ENCODE measurements at places on chromosomes 5 and 9.

DNA sequence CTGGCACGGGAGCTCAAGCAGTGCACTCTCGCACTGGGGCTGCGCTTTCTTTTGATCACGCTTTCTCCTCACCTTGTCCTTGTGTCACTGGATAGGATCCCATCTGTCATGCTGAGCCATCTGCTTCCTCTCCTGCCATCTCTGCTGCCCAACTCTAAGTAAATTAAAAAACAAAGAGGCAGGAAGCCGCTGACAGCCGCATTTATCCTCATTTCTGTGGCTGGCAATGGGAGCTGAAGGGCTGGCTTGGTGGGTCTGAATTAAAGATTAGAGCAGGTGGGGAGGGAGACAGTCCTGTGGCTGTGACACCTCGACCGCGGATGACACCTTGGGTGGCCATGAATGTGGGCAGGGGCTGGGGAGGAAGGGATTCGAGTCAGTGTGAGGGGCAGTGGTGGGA is 159.2 kb upstream of the ALDH1B1 start:
- DNase-seq: no peak

- no peak for DNase-seq
These were observed 2.5 kb downstream of the PMPCA start for GRCh38 chr9:136412962-136413361.

GRCh38 chr9:119043996-119044395 is 325.2 kb downstream of the BRINP1 start:
- DNase-seq: no peak

DNA sequence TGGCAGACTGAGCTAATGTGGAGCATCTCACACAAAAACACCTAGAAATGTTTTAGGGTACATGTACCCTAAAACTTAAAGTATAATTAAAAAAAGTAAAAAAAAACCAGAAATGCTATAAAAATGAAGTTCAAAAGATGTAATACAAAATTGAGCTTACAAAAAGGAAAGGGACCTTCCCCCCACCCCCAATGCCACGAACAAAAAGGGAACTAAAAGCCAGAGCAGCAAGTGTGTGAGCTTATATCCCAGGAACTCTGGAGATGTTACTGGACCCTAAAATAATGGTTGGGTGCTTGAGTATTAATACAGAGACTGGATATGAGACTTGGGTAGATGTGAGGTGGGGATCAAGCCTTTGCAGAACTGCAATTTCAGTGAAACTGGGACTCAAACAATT is 11.0 kb downstream of the SPATA9 start:
- DNase-seq: no peak

GRCh38 chr9:132319421-132320110 is 35.2 kb downstream of the SETX start:
- no peak for DNase-seq

DNA sequence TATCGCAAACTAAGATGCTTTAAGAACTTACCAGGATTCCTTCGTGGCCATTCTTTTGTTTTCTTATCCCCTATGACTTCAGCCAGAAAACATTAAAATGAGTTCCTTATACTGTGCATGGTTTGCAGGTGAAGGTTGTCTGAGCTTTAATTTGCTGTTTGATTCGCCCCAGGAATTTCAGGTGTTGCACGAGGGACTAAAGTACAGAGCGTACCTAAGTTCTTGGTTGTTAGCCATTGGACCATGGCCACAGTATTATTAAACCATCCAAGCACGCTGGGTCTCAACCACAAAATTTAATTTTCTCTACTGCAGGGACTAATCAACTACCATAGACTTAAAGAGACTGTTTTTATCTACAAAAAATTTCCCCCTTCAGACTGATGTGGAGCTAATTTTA is 208.4 kb upstream of the MPDZ start:
- DNase-seq: no peak

- DNase-seq: no peak
These were observed 162.2 kb downstream of the GADD45G start for GRCh38 chr9:89766991-89767390.

DNA sequence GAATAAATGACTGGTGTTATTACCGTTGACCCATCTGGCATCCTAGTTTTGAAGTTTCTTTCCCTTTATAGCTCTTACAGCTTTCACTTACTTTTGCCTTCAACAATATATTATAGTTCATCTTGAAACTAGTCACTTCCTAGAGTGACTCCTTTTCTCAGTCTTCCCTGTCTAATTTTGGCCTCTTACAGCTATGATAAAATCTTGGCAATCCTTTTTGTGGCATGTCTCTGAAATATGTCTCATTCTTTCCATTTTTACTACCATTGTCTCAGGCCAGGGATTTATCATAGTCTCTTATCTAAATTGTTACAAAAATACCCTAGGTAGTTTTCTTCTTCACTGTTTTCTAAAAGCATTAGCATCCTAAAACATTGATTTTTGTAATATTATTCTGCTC is 621.3 kb upstream of the ZNF608 start:
- no peak for DNase-seq

GRCh38 chr9:89721971-89722530 is 117.2 kb downstream of the GADD45G start:
- no peak for DNase-seq

GRCh38 chr9:38259519-38260218 is 132.8 kb upstream of the ALDH1B1 start:
- no peak for DNase-seq

- DNase-seq: no peak
These were observed 98.7 kb downstream of the NMUR2 start for GRCh38 chr5:152306386-152306785.

DNA sequence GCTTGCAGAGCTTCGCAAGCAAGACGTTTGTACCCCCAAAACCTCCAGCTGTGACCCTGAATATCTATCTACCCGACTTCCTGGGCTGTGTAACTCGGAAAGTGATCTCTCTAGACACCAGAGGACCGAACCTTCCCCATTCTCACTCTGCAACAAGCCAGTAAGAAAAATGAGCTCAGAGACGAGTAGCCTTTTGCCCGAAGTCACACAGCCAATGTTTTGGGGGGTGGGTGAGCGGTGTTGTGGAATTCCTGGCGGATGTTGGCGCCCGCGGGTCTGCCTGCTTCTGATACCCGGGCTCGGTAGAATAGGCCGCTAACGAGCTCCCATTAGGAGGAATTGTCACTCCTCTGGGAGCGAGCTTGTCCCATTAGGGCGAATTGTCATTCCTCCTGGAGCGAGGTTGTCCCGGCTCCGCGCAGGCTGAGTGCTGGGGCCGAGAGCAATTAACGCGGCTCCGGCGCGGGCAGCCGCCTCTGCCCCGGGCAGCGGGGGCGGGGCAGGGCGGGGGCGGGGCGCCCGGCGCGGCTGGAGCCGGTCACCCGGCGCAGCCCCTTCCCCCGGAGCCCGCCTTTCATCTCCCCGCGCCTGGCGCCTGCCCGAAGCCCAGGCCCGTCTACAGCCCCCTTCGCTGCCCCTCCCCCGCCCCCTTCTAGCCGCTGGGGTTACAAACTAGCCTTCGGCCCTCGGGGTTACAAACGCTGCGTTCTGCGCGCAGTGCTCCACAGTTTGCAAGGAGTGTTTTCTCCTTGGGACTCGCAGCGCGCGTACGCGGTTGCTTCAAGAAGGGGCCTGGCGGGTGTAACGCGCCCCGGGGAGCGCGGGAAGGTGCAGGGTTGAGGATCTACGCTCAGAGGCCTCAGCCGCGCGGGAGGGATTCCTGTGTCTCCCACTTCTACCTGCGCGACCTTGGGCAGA is 3.5 kb upstream of the MSX2 start:
- no peak for DNase-seq

- DNase-seq: no peak
These were observed 933 bp upstream of the TGFBR1 start for GRCh38 chr9:99103901-99104458.

- DNase-seq: no peak
These were observed 46.1 kb upstream of the ZBED3 start for GRCh38 chr5:77133061-77133758.

DNA sequence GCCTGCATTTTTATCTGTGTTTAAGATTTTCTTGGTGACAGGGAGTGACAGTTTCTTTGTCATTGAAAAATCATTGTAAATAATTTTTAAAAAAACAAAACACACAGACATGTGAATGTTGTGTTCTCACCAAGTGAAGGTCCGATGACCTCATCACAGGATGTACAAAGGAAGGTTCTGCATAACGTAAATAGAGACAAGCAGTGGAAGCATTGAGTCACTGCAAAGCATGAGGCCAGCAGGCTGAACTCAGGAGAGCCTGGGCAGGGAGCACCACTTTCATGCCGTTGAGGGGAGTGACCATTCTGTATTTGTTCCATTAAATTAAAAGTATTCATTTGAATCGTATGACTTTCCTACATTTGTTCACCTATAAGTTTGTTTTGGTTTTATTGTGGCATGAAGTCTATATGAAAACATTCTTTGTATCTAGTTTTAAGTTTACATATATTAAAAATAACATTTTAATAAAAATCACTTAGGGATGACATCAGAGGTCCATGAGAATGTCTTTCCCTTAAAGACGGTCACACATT is 70.4 kb upstream of the TLE1 start:
- DNase-seq: no peak

- DNase-seq: no peak
These were observed 36.2 kb upstream of the ADAM19 start for GRCh38 chr5:157611571-157612476.

DNA sequence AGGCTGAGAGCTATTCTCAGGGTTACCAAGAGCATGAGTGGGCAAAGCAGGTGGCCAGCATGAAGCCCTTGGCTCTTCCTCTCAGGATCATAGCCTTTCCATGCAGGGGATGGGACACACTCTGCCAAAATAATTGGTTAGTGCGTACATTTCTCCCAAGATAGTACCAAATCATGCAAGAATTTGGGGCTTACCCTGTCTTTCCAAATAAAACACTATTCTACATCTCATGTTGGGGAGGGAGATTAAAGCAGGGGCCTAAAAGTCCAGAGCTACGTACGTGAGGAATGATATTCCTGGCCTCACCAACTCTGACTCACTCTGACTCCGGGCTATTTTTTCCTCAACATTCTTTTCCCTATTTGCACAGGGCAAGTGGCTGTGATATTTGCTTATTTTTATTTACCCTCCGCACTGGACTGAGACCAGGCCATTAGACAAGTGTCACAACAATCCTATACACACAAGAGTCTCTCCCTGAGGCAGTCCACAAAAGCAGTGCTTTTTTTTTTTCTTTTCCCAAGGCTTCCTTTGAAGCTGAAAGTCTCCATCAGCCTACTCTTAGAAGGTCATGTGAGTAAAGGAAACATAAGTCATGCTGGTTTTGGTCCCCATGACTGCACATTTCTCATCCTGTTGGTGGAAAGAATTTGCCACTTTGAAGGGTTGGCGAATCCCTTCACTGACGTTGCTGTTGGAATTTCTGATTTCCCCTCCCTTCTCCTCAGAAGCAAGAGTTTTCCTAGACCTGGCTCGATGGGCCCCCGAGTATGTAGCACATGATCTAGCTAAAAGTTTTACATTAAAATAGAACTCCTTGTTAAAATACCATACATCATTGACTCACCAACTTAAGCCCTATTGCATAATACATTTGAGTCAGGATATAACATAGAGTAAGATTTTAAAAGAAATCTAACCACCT is 40.0 kb downstream of the TMEM252 start:
- no peak for DNase-seq

GRCh38 chr9:133210609-133211008 is 1.6 kb upstream of the OBP2B start:
- DNase-seq: no peak

DNA sequence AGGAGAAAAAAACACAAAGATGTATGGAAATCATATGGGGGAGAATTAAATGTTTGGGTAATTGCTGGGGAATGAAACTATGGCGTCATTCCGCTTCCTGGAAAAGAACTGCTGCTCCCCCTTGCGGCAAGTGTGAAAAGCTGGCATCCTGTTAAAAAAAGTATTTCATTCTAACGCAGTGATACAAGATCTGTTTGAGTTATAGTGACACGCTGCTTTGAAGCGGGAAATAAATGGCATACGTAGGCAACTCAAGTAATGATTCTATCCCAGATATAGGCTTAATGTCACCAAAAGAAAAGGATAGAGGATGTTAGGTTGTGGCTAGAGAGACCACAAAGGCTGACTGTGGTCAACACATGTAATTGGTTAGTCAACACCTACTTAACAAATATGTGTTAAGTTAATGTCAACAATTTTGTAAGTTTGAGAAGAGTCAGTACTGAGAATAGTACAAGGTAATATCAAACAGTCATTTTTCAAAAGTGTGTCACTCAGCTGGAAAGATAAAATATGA is 70.2 kb upstream of the ALDH1A1 start:
- DNase-seq: peak; percentile 16

GRCh38 chr5:148781766-148782165 is 44.6 kb upstream of the ADRB2 start:
- DNase-seq: no peak

- DNase-seq: no peak
These were observed 95.3 kb upstream of the CKMT2 start for GRCh38 chr5:81137833-81138232.

Measured in T-helper 1 cell (primary cell).